ENCODE measurements at places on chromosomes 13 and 19.

- DNase-seq = peak; percentile 58
Measured at GRCh38 chr19:16386619-16387240, 62.1 kb downstream of the KLF2 start.

GRCh38 chr13:110882972-110883371 lies 31.9 kb downstream of the ANKRD10 start:
- DNase-seq = no peak

GRCh38 chr13:24131749-24132148 lies 28.8 kb upstream of the SPATA13 start:
- DNase-seq = no peak

- DNase-seq = no peak
Measured at GRCh38 chr13:25973576-25973975, 78.2 kb downstream of the SHISA2 start.

- no peak for DNase-seq
Measured at GRCh38 chr13:30159446-30159839, 147.9 kb downstream of the KATNAL1 start.

DNA sequence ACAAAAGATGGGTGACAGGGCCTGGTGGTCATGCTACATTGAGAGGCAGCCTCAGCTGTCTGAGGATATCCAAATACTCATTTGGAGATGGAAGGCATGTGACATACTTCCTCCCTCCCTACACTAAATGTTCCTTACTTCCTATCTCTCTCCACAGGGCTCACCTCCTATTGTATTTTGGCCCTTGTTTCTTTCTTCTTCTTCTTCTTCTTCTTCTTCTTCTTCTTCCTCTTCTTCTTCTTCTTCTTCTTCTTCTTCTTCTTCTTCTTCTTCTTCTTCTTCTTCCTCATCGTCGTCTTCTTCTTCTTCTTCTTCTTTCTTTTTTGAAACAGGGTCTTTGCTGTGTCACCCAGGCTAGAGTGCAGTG lies 71.8 kb upstream of the POMP start:
- DNase-seq = no peak

DNA sequence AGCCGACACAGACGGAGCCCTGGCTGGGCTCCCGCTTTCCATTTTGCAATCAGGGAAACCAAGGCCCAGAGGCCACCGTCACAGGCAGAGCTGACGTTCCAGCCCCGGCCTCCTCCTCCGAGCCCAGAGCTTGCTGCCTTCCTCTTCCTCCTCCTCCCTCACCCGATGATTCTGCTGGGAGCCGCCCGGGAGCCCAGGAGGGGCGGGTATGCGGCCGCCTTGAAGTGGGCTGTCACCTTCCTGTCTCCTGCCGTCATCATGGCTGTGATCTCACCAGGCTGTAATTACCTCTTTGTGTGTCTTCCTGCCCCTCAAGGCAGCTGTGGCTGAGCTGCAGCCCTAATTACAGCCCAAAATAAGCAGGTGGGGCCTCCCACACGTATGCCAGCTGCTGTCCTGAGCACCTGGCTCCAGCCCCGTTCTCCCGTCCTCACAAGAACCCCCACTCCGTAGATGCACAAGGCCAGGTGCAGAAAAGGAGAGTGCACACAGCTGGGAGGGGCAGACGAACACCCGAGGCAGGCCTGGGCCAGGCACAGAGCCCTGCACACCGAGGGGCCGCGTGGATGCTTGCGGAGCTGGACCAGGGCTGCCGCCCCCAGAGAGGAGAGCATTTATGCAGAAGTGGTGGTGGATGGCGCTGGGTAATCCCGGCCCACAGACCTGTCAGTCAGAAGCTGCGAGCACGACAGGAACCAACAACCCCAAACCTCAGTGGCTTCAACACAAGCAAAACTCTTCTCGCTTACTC lies 4.0 kb downstream of the TPGS1 start:
- DNase-seq = no peak

DNA sequence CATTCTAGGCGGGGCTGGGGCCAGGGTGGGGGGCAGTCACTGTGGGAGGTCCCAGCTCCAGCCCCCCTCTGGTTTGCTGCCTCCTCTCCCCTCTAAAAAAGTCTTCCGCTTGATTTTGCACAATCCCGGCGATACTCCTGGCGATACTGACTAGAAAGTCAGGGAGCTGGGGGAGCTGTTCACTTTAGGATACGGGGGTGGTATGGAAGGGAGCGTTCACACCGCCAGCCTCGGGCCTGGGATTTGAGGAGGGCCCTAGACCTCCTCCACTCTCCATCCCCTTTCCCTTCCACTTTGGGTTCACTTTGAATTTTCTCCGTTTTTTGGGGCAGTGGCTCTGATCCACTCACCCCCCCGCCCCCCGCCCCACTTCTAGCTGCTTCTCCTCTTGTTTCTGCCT lies 35.0 kb downstream of the KEAP1 start:
- no peak for DNase-seq

DNA sequence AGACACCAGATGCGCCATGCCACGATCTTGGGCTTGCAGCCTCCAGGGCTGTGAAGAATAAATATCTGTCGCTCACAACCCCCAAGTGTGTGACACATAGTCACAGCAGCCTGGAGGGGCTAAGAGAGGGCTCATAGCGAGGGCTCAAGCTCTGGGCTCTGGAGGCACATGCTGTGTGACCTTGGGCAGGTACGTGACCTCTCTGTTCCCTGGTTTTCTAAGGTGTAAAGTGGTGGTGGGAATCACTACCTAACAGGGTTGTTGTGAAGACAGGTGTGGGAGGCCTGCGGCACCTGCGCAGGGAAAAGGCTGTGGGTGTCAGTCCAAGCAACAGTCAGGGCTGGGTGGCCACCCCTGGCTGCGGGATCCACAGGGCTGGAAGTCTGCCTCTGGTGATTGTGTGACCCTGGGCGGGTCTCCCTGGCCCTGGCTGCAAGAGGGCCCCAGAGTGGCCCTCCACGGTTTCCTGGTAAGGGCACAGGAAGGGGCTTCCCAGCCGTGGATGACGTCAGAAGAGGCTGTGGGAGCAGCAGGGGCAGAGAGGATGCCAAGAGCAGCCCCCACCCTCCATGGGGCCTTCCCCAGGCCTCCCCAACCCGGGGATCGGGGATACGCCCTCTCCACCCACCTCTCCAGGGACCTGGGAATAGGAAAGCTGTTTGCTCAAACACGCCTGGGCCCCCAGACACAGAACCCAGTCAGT lies 218.8 kb upstream of the SGCG start:
- no peak for DNase-seq

DNA sequence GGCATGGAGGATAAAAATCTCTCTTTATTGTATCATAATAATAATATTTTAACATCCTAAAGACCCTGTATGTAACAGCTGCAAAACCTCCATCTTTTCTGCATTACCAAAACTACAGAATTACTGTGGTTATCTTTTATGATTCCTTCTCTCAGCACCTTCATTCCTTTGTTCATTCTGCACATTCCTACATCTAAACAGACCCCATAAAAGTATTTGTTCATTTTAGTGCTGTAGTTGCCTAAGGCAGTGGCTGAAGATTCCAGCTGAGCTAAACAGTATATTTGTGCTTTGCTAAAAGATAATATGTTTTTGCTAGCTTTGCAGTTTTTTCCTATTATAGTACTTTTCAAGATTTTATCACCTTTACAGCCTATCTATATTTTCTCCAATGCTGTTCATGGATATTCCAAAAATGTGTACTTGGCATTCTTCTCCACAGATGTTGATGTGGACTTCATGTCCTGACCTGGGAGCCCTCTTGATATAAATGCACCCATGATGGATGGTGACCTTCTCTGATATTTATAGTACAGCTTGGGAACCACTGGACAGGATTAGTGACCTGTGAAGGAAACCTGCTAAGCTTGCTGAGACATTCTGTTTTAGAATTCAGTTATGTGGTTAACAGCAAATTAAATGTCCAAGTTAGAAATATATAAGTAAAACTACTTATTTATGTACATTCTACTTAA lies 2832.9 kb upstream of the PCDH20 start:
- no peak for DNase-seq

- DNase-seq = no peak
Measured at GRCh38 chr19:22421797-22422196, 349 bp downstream of the ZNF98 start.

GRCh38 chr19:42059196-42059595 lies 10.8 kb downstream of the GRIK5 start:
- no peak for DNase-seq

DNA sequence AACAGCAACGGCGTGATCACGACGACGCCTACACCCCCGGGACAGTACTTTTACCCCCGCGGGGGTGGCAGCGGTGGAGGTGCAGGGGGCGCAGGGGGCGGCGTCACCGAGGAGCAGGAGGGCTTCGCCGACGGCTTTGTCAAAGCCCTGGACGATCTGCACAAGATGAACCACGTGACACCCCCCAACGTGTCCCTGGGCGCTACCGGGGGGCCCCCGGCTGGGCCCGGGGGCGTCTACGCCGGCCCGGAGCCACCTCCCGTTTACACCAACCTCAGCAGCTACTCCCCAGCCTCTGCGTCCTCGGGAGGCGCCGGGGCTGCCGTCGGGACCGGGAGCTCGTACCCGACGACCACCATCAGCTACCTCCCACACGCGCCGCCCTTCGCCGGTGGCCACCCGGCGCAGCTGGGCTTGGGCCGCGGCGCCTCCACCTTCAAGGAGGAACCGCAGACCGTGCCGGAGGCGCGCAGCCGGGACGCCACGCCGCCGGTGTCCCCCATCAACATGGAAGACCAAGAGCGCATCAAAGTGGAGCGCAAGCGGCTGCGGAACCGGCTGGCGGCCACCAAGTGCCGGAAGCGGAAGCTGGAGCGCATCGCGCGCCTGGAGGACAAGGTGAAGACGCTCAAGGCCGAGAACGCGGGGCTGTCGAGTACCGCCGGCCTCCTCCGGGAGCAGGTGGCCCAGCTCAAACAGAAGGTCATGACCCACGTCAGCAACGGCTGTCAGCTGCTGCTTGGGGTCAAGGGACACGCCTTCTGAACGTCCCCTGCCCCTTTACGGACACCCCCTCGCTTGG lies 966 bp downstream of the JUNB start:
- DNase-seq = peak; percentile 53

GRCh38 chr13:85462792-85463425 lies 336.3 kb downstream of the SLITRK6 start:
- no peak for DNase-seq

DNA sequence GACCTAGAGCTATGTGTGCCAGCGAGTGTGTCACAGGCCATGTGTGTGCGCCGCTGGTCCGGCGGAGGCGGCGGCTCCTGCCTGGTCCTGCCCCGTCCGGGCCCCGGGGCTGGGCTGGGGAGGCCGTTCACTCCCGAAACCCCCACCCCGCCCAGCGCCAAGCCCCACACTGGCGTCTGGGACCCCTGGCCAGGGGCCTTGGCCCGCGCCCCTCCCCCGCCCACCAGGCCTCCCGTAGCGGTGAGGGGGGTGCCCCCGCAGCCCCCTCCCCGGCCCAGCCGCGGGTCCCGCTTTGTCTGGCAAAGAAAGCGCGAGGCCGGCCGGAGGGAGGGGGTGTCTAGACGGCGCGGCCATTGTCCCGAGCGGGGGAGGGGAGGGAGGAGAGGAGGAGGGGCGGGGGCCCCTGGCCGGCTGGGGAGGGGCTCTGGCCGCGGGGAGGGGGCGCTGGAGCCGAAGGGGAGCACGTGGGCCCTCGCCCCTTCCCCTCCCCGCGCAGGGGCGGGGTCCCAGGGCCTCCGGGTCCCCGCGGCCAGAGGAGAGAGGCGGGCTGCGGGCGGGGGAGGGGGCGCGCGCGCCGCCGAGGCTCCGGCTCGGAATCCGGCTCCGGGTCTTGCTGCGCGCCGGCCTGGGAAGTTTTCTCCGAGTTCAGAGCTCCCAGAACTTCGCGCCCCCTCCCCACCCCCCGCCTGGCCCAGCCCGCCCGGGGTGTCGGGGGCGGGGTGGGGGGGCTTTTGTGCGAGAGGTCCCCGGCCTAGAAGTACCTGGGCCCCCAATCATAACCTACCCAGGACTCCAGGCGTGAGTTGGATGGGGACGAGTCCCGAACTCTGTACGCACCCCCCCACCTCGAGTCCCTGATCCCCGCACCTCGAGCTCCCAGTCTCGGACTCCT lies 888 bp downstream of the NOTCH3 start:
- peak; percentile 79 for DNase-seq

- no peak for DNase-seq
Measured at GRCh38 chr13:46682707-46683106, 114.3 kb downstream of the ESD start.

DNA sequence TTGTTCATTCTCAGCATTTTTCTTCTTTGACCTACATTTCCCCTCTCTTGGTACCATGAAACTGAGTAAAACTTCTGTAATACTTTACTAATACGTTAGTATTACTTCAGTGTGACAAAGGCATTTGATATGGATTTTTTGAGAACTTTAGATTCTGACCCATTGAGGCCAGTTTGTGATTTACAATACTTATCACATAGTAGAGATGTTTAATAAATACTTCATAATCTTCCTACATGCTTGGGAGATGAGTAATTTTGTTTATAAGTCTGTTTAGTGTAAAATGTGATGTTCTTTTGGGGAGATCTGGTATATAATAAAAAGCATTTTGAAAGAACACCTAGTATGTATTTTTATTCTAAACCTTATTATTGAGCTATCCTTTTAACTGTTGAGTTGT lies 29.7 kb downstream of the GTF2F2 start:
- DNase-seq = no peak

- DNase-seq = no peak
Measured at GRCh38 chr19:54416695-54417491, 1.6 kb downstream of the TTYH1 start.

DNA sequence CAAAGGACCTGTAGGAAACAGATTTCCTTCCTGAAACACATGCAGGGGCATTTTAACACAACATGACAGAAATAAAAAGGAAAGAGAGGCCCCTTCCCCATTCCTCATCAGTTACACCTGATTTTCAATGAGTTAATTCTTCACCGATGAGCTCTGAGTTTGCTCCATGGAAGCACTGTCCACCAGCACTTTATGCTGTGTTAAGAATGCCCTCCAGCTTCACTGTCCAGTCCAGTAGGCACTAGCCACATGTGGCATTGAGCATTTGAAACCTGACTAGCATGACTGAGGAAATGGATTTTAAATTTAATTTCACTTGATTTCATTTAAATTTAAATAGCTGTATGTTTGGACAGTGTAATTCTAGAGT lies 217.2 kb upstream of the SLC10A2 start:
- no peak for DNase-seq

DNA sequence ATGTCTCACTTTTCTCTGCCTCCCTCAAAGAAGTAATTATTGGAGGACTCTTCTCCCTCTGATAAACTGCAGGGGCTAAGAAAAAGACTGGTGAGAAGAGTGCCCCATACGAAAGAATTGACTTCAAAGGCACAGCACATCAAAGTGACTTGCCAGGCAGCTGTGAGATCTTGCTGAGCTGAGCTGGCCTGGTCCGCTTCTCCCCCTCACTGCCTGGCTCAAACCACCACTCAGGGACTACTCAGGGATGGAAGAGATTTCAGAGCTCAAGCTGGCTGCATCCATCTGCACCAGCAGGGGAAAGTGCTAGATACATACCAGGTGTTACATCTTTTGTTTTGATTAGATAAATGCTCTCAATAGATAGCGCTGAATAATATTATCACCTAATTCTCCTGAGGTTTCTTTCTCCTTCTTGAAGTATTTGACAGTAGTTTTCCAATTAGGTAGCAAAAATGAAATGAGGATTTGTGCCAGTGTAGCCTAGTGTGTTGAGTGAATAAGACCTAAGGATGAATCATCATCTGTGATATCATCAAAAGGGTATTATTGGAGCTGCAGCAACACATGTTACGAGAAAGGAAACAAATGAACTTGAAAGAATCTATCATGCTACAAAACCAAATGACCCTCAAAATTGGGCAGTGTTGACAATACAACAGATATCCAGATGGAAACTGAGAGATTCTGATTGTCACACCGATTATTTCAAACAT lies 379.8 kb downstream of the TBC1D4 start:
- no peak for DNase-seq
